Ascending aorta (tissue), 2 donors: ENCODE measurements at places on chromosomes 4 and X.

DNA sequence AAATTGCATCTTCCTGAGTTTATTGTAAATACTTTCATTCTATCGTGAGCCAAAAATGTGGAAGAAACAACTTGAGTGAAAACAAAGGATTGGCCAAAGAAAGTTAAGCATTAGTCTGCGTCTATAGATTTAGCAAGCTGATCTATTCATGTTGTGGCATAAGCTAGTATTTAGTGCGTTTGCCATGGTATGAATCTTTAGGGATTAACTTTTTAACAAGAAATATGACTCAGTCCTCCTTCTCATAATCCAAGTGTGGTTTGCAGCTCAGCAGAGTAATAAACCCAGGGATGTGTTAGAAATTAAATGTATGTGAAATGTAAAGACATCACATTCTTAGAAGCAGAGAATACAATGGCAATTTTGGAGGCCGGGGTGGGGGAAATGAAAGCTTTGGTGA, 1110.9 kb downstream of the NLGN4X start:
- no peak overlapping the region for H3K27ac ChIP-seq
- no peaks in the 10 kb centered on the region for H3K27me3 ChIP-seq
- no peak overlapping the region for H3K4me3 ChIP-seq
- no peaks in the 10 kb centered on the region for H3K4me1 ChIP-seq
- H3K36me3 ChIP-seq: no peaks in the 10 kb centered on the region

- H3K4me3 ChIP-seq: no peak overlapping the region
- no peak overlapping the region for H3K27ac ChIP-seq
- H3K4me1 ChIP-seq: no peaks in the 10 kb centered on the region
- H3K36me3 ChIP-seq: no peaks in the 10 kb centered on the region
These were observed 77.8 kb downstream of the GALNTL6 start for GRCh38 chr4:171891038-171891437.

DNA sequence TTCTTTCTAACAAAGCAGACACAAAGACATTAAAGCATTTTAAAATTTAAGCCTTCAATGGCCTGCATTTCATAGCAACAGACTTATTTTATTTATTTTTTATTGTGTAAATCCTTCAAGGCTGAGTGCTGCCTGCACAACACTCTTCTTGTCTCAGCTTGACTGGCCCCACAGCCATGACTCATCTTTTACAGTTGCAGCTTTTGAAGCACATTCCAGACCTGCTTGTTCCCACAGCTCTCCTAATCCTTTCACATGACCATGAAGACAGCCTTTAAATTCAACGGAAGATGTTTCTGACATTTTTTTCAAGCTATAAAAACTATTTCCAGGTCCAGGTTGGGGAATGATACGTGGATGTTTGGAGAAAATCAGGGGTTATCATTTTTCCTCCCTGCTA, 276.9 kb upstream of the TACR3 start:
- no peaks in the 10 kb centered on the region for H3K27me3 ChIP-seq
- no peaks in the 10 kb centered on the region for H3K36me3 ChIP-seq
- no peak for DNase-seq
- H3K4me1 ChIP-seq: no peaks in the 10 kb centered on the region
- no peak overlapping the region for H3K27ac ChIP-seq

- no peaks in the 10 kb centered on the region for H3K36me3 ChIP-seq
- H3K4me3 ChIP-seq: no peak overlapping the region
- DNase-seq: no peak
- H3K4me1 ChIP-seq: no peaks in the 10 kb centered on the region
- no peak overlapping the region for H3K27ac ChIP-seq
These were observed 1295.8 kb upstream of the ADGRL3 start for GRCh38 chr4:59904331-59904730.

DNA sequence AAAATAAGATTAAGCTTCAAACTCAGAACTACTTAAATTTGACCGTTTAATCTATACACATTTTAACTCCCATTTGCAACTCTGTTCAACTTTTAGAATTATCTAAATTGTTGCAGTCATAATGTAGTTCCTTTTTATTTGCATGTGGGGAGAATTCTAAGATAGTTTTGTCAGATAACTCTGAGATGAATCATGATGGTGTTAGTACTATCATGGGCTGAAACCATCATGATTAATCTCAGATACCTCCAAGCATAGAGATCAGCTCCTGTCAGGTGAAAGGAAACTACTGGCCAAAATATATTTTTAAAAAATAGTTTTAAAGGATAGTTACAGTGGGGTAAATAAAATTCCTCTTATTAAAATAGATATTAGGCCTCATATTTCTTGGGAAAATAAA, 39.0 kb downstream of the FBXO8 start:
- H3K27me3 ChIP-seq: no peaks in the 10 kb centered on the region
- DNase-seq: no peak
- peaks cover 8% of the 10 kb centered on the region for H3K36me3 ChIP-seq
- no peak overlapping the region for H3K4me3 ChIP-seq
- H3K27ac ChIP-seq: no peak overlapping the region

DNA sequence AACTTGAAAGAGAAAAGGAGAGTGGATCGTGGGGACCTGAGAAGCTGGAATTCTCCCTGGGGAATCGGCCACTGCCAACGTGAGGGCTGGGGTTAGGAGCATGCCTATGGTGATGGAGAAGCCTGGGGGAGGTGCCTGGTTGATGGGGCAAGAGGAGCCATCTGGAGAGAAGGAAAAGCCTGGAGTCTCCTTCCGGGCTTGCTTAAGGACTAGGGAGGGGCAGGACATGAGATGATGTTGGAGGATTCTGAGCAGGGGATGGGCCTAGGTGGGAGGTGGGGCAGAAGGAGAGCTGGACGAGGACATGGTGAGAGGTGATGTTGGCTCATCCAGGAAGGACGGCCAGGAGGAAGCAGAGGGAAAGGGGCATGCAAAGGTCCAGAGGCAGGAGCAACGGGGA, 35.0 kb upstream of the GYG2 start:
- H3K27me3 ChIP-seq: no peaks in the 10 kb centered on the region
- DNase-seq: no peak
- no peak overlapping the region for H3K4me3 ChIP-seq
- H3K27ac ChIP-seq: no peak overlapping the region
